AG09309 (cell line): ENCODE measurements at places on chromosomes 2 and 18.

- no peak for DNase-seq
Measured at GRCh38 chr2:160575368-160575767, 81.8 kb upstream of the RBMS1 start.

GRCh38 chr18:25228410-25228809 lies 123.6 kb downstream of the ZNF521 start:
- DNase-seq: no peak

DNA sequence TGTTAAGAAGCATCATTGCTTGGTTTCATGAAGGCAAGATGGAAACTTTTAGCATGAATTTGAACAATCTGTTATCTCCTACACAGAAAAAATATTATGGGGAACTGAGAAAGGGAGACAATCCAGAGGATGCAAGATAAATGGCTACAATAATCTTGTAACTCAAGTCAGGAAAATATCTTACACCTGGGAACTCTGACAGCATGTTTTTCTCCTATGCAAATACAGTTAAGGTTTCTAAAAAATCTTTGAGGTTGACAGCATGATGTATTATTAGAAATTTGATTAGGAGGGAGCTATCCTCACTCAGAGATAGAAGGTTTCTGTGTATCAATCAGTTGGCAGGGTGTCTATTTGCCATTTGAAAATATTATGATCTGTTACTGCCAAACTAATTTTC lies 75.6 kb downstream of the GPD2 start:
- DNase-seq: no peak

- DNase-seq: no peak
Measured at GRCh38 chr2:61775956-61776570, 77.8 kb downstream of the FAM161A start.

DNA sequence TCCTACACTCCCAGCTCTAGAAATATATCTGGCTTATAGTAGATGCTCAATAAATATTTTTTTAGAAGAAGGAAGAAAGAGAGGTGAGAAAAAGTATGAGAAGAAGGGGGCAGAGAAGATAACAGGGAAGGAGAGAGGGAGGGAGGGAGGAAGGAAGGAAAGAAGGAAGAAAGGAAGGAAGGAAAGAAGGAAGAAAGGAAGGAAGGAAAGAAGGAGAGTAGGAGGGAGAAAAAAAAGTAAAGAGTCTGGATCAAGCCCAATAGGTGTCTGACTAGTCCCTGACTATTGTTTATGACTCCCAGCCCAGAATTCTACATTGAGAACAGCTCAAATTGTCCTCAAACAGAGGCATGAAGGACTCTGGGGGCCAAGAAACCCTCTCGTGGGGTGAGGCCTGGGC lies 83.9 kb downstream of the THNSL2 start:
- no peak for DNase-seq
